ENCODE measurements at places on chromosomes 1 and 21.

GRCh38 chr1:162023547-162024501, at the start of gene OLFML2B:
Gene OLFML2B (minus strand): TSS chr1:162023869. CDS start chr1:162023430, 439 bp downstream.
- peak; percentile 69 for DNase-seq

DNA sequence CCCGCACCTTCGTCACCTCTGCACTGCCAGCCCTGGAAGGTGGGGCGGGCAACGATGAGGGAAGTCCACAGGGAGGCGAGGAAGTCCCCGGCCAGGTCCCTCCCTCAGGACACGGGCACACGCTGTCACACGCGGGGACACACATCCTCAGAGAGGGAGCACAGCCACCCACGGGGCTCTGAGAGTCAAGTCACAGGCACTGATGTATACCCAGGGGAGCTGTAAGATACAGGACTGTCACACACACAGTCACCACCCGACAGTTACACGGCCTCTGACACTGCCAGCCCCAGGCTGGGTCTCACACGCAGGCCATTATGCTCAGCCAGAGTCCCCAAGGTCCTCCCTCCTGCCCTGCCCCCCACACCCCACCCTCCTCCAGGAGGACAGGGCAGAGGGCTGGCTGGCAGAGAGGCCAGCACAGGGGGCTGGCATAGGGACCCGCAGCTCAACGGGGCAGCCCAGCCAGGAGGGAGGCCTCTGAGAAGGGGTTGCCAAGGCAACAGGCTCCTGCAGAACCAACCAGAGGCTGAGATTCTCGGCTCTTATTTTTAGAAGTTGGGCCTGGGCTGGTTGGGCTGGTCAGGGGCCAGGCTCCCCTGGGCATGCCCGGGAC, 17.7 kb upstream of the ADGRB2 start:
- DNase-seq: no peak

DNA sequence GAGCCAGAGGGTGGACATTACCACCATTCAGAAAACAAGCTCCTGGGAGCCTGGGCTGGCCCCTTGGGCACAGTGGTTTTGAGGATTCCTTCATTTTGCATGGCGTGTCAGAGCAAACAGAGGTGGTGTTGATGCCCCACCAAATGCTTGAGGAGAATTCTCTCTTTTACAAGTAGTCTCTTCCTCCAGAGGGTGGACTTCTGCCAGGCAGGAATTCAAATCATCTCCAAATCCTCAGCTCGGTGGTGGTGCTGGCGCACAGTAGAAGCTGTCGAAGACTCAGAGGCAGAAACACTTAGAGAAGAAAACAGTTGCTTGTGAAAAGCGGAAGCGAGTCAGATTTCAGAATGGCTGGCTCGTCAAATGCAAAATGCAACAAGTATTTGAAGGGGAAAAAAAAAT, 3.4 kb upstream of the CHI3L1 start:
- DNase-seq: no peak

DNA sequence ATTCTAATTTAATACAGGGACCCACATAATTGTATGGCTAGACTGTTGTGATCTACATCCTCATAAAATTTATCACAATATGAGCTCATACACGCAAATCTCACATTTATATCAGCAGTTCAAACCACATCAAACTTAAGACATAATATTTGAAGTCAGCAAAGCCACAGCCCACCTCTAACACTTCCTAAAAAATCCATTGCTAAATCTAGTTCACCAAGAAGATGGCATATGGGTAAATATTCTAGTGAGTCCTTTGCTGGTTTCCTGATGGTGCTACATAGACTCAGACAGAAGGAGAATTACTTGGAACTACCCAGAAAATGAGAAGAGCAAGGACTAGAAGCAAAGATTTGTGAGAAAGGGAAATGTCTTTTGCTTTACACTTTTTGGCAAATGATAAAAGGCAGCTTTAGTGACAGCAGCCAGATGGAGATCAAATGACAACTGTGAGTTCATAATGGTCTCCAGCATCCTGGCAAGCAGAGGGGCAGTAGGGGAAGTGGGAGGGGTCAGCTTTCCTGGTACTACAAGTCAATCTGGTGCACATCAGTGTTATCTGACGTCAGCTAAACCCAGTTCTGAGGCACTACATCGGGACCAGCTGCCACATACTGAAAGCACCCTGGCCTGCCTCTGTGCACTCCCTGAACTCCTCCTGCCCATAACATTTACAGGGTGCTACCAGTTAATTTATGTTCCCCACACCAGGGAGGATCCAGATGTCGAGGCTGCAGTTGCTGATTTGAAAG, 10.6 kb upstream of the GADD45A start:
- peak; percentile 32 for DNase-seq

GRCh38 chr1:23565776-23566175, 6.5 kb upstream of the ID3 start:
- DNase-seq: no peak

- no peak for DNase-seq
These were observed 109.5 kb upstream of the GRIK3 start for GRCh38 chr1:37143800-37144199.

DNA sequence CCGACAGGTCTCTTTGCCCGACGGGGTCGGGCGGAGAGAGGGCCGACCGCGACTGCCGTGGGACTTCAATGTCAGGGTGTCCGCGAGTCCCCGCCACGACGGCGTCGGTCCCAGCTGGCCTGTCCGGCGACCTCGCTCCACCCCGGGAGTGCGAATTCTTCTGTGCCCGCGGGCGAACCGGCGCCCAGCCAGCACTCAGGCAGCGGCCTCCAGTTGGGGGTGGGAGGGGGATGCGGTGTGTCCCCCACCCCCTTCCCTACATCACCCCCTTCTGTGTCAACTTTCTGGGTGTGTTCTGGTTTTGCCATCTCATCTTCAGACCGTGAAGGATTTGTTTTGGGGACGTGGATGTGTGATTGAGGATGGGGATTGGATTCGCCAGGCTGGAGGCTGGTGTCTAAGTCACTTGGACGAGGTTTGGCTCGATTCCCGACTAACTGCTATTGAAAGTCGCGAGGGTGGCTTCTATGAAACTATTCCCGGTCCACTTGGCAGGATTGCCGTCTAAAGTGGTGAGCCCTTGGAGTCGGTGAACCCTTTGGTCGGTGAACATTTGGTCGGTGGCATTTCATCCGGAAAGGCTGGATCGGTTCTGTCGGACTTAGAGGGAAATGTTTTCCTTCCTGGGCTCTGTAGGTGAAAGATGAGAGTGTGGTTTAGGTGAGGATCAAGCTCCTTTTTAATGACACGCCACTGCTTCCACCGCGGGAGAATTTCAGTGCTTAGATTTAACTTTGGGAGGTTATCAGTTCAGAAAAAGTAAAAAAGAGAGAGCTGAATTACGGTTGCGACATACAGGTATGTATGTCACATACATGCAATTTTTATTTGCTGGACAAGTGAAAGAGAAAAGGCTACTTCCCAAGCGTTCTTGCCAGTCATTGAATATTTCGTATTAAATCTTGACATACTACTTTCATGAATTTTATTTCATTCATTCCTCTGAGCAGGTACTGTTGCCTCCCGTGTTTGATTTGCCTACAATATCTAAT, 771 bp downstream of the ABCD3 start:
- DNase-seq: peak; percentile 42

DNA sequence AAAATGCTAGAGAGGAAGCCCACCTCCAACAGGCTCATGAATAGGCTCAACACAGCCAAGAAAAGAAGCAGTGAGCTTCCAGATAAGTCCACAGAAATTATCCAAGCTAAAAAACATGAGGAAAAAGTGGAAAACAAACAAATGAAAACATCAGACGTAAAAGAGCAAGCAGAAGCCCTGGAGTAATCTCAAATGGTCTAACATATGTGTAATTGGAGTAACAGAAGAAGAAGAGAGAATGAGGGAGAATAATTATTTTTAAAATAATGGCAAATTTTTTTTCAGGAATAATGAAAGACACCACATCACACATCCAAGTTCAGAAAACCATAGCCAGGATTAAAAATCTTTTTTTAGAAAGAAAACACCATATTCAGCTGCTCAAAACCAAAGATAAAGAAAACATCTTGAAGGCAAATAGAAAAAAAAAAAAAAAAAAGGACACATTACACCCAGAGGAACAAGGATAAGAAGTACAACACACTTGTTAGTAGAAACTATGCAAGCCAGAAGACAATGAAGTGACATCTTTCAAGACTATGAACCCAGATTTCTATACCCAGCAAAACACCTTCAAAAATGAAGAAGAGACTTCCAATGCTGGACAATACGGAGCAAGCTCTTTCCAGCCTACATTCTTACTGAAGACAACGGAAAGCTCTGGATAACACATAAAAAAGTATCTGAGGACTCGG, 10.6 kb upstream of the SUMO3 start:
- no peak for DNase-seq

DNA sequence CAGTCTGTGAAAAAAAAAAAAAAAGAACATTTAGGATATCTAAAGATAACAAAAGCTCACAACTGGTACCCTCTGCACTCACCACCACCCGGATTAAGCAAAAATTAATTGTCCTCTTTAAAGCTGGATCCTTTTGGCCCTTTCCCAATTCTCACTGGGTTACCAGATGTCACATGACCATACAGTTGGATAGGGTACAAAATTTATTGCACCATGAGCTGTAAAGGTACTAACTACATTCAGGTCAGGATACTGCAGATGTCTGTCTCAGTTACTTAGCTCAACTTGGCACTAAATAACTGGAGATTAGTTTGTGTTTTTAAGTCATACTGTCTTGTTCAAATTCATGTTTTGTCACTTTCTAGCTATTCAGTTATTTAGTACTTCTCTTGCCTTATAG, 96.3 kb downstream of the GPATCH2 start:
- DNase-seq: no peak

DNA sequence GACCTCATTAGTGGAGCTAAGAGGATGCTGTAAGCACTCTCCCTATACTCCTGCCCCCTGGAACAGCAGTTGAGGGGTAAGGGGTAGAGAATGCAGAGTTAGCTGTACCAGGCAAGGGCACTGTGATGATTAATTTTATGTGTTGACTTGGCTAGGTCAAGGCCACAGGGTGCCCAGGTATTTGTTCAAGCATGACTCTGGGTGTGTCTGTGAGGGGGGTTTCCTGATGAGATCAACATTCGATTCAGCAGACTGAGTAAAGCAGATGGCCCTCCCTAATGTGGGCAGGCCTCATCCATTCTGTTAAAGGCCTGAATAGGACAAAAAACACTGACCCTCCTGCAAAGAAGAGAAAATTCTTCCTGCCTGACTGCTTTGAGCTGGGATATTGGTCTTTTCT, 110.8 kb downstream of the KCND3 start:
- DNase-seq: no peak

DNA sequence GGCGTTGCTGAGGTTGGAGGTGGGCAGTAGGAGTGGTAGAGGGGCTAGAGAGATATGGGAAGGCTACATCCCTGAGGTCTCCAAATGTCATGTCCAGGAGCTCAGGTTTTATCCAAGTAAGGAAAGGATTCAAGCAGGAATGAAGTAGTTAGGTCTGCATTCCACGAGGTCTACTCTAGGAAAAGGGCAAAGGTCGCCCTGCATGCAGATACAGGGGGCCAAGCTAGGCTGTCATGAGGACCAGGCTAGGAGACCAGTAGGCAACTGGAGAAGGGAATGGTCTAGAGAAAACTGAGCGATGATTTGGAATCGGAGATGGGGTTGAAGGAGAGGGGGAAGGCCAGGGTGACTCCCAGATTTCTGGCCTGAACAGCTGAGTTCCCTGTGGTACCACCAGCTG, 48.7 kb downstream of the IRF2BP2 start:
- no peak for DNase-seq

GRCh38 chr1:197842646-197843045, 59.8 kb upstream of the C1orf53 start:
- DNase-seq: no peak

DNA sequence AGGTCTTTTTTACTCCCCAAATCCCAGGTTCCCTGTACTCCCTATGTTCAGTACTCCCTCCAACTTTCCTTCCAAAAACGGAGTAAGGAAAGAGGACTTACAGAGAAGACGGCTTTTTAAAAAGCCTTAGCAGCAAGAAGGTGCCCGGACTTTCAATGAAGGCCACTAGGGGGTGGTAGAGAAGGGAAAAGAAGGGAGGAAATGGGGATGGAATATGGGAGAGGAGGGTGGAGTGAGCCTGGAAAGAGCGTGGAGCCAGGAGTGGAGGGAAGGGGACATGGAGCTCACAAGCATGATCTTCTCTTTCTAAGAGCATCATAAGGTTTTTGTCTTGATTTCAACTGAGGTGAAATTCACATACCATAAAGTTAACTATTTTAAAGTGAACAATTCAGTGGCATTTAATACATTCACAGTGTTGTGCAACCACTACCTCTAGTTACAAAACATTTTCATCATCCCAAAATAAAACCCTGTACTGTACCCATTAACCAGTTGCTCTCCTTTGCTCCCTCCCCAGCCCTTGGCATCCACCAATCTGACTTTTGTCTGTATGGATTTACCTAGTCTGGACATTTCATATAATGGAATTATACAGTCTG, 129.9 kb downstream of the ZNF281 start:
- DNase-seq: no peak

GRCh38 chr1:100353071-100353801, 930 bp downstream of the CDC14A start:
- DNase-seq: peak; percentile 57

- no peak for DNase-seq
These were observed 1.1 kb downstream of the BATF3 start for GRCh38 chr1:212698467-212699103.
